ENCODE measurements at places on chromosomes 7 and 10.

DNA sequence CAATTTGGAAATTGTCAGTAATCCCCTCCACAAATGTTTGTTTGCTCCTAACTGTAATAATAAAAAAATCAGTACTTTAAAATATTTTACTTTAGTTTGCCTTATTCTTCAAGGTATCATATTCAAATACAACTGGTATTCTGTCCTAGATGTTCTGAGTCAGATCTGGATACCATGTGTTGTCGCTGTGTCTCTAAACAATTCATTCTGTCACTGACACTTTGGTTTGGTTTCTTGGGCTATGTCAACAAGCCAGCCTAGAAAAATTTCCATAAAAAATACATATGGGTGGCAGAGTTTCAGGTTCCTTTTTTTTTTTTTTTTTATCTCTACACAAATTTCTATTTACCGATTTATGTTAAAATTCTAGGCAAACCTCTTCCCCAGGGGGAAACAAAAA is 33.2 kb upstream of the SEMA3D start:
- DNase-seq, result no peak

- no peak for DNase-seq
Measured at GRCh38 chr10:112583236-112583939, 136.4 kb downstream of the VTI1A start.

- DNase-seq, result peak; percentile 75
Measured at GRCh38 chr10:80196270-80196949, 8.9 kb downstream of the ANXA11 start.

- DNase-seq, result no peak
Measured at GRCh38 chr7:557558-557881, 37.9 kb upstream of the PDGFA start.

DNA sequence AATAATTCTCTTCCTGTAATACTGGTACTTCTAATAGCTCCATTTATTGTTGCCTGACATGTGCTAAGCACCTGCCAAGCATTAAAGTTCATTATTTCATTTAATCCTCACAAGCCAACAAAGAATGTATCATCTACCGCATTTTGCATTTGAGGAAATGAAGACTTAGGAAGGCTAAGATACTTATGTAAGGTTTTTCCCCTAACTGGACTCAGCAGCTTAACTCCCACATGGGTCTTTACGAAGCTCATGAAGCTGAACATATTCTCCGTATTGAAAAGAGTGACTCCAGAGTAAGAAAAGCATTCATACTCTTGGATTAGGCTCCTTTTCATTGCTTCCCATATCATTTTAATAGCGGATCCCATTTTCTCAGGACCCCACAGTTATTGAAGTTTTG is 155.7 kb upstream of the TMEM72 start:
- DNase-seq, result no peak
